ENCODE measurements at places on chromosomes 2 and 18.

- no peak for DNase-seq
Measured at GRCh38 chr18:24378598-24378997, 19.0 kb downstream of the OSBPL1A start.

DNA sequence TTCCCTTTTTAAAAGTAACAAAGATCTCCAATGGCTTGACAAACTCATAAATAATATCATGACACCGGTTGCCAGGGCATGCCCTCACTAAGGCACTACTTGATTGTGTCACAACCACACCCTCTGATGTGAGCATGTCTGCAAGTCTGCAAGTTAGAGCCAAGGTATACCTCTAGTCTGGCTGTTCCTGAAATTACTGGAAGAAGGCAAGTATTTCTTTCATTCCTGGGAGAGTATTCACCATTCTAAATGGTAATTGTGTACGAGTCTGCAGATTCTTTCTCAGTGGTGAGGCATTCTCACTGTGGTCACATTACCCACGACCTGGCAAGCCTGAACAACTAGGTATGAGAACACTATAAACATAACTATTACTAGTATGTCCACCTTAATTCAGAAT is 25.7 kb upstream of the RNU4ATAC start:
- no peak for DNase-seq

GRCh38 chr18:54679318-54680149 is 88.5 kb downstream of the DYNAP start:
- no peak for DNase-seq

GRCh38 chr18:79259218-79259617 is 136.5 kb upstream of the NFATC1 start:
- DNase-seq = no peak

DNA sequence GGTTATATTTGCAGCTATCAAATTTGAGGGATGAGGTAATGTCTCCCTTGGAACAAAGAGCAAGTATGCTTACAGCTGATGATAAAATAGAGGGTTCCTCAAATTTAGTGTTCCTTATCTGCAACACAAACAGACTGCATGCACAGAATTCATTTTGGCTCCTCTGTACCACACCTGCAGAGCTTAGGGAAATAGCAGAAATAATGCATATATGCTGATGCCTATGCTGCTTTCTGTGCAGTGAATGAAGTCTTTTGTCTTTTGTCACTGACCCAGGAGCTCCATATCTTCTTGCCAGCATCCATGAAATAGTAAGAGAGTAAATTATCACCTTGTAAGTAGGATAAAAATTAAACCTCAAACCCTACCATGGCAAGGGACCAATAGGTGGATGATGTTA is 69.8 kb downstream of the NCKAP1 start:
- no peak for DNase-seq

DNA sequence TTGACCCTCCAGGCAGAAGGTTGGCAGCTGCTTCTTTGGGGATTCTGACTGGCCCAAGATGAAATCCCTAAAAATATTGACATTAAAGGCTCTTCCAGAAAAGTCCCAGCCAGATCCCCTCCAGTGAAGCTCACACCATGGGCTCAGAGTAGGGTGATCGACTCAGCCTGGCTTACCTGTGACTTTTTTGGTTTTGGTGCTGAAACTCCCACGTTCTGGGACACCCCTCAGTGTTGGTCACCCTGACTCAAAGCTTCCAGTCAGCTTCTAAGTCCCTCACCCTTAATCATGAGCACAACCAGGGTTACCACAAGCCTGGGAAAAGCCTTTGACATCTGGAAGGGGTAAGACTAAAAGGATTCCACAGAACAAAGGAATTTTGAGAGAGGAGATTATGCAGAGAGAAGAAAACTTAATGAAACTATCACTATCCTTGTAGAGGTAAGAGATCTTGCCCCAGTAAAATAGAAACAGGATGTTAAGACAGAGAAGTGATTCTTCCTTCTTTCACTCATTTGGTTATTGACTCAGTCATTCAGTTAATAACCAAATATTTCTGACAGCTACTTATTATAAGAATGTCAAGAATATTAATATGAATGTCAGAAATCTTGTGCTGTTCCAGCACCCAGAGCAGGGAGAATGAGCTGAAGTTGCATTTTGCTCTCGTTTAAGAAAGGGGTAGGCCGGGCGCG is 66.8 kb upstream of the SEC11C start:
- DNase-seq = no peak

DNA sequence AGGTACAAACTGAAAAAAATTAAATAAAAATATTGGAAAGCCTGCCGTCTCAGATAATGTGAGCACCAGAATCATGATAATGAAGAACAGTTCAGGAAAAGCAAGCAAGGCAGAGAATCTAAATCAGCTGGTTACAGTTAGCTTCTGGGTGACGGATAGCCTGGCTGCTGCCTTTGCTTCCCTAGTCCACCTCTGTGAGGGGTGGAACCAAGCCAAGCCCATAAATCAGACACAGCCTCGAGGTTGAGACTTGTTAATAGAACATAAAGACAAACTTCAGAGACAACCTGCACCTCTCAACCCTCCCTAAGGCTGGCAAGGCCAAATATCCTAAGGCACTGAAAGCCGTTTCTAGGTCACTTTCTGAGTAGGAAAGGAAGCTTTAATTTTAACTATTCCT is 334.7 kb upstream of the SLC39A10 start:
- no peak for DNase-seq

DNA sequence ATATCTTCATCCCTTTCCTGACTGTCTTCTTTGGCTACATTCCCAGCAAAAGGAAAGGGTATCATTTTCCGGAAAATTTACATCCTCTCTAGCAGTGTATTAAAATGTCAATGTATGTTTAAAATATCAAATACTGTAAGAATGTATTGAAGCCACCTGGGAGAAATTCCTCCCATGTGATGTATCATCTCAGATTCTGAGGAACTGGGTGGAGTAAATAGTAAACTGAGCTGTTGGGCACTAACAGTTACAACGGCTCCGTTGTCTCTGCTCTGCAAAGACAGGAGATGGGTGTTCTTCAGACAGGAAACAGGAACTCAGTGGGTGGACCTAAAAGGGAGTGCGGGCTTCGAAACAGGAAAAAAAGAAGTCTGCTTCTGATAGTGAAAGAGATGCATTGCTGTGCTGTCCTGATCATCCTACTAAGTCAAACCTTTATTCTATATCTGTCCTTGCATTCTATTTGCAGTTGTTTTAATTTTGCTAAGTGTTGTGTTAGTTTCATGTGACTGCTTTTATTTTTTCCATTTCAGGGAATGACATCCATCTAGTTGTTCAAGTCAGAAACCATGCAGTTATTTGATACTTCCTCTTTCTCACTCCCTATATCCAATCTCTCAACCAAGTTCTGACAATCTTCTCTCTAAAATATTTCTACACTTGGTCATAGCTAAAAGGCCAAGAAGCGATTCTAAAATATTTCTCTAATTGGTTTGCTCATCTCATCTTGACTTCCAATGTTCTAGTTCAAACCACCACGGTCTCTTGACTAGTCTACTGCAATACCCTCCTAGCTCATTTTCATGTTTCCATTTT is 19.4 kb downstream of the DOK1 start:
- no peak for DNase-seq

DNA sequence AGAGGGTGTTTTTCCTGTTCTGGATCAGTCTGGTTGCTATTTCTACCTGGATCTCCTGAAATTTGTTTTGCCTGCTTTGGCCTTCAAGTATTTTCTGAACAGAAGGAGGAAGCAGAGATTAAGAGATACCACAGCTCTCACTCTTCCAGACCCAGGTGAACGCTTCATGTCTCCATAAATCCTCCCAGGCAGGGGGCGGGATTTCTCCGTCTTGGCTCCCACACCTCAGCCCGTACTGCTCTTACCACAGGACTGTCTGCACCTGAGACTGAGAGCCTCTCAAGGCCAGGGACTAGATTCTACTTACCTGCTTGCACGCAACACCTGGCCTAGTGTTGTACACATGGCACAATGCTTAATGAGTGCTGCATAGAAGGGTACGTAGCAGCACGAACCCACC is 59.9 kb upstream of the LRPPRC start:
- no peak for DNase-seq

DNA sequence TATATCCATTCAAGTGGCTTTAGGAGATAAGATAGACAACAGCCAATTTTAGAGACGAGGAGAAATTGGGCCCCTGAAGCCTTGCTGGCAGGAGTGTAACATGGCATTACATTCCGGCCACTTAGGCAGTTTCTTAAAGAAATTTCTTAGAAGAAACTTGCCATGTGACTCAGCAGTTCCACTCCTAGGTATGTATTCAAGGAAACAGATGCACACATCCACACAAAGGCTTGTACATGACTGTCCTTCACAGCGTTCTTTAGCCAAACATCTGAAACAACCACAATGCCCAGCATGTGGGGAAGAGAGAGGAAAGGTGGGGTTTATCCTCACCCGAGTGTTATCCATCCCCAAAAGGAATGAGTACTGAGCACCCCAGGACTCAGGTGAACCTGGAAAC is 107.1 kb downstream of the NFATC1 start:
- no peak for DNase-seq

- DNase-seq = no peak
Measured at GRCh38 chr2:112835061-112835501, 1.5 kb downstream of the IL1B start.

DNA sequence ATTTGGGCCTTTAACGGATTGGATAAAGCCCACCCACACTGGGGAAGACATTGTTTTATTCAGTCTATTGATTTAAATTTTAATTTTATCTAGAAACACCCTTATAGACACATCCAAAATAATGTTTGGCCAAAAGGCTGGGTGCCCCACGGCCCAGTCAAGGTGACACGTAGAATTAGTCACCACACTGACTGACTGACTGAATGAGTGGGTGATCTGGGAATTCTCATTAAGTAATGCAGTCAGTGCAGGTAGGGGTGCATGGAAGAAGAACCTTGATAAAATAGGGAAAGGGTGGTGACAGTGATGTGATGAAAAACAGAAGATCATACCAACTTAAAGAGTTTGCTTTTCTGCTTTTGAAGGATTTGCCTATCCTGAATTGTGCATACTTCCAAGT is 554.8 kb downstream of the DCC start:
- DNase-seq = no peak

DNA sequence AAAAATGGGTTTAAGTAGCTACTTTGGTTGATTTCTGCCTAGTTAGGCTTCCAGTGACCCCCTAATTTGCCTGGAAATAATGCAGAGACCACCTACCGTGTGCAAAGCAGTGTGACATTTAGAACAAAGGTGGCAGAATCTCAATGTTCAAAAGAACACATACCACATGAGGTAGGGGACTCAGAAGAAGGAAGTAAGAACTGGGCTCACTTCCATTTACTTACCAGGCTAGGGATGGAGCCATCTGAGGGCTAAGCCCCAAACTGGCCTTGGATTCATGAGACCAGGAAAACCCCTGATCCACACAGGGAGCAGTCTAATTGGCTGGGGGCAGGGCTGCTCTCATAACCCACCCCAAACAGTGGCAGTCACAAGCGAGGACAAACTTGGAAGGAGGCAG is 190.7 kb downstream of the NCKAP5 start:
- DNase-seq = no peak

DNA sequence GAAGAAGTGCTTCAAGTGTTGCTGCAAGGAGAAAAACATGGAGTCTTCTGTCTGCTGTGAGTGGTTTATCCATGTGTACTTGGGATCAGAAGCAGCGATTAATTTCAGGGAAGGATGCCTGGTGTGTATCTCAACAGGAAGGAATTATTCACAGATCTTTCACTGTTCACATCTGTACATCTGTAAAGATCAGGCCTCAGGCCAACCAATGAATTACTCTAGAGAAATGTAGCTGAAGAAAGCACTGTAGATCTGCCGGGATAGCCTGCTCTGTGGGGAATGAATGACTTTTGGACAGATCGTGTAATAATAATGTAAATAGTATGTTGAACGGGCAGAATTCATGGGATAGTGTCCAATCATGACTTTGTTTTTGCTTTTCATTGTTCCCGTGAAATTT is 54.0 kb upstream of the SPP2 start:
- no peak for DNase-seq

DNA sequence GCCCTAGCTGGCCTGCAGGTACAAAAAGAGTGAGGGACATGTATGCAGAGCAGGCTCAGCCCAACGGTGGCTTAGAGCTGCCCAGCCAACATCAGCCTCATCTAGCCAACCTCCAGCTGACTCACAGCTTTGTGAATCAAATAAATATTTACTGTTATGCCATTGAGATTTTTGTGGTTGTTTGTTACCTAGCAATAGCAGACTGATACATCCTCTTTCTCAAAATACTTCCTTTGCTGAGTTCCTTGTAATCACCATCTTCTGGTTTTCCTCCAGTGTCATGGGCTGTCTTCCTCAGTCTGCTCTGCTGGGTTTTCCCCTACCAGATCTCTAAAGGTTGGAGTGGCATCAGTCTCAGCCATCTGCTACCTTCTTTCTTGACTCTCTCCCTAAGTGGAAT is 126.6 kb upstream of the SLC1A4 start:
- no peak for DNase-seq

DNA sequence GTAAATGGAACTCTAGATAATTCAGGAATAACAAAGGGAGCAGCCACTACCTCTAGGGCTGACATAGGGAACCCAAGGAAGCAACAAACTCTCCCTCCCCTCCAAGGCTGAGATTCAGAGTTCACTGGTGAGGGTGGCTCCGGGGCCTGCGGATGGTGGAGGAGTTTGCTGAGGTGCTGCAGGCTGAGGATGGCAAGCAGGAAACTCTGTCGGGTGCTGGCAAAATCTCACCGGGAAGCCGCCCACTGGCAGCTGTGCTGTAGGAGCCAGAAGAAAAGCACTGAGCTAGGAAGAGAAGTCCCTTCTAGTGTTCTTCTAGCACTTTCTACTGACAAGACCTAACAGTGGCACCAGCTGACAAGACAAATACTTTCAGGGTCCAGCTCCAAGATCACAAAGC is 12.5 kb upstream of the HAAO start:
- DNase-seq = no peak

GRCh38 chr18:48621240-48621639 is 82.4 kb downstream of the CTIF start:
- no peak for DNase-seq

- DNase-seq = no peak
Measured at GRCh38 chr18:8803063-8803795, 97.9 kb downstream of the MTCL1 start.

GRCh38 chr18:46071653-46072375 is at the start of gene PSTPIP2:
Gene PSTPIP2, minus strand, starts transcription at chr18:46072260. Its CDS starts 72 bp downstream, at chr18:46072188.
- DNase-seq = peak; percentile 68

DNA sequence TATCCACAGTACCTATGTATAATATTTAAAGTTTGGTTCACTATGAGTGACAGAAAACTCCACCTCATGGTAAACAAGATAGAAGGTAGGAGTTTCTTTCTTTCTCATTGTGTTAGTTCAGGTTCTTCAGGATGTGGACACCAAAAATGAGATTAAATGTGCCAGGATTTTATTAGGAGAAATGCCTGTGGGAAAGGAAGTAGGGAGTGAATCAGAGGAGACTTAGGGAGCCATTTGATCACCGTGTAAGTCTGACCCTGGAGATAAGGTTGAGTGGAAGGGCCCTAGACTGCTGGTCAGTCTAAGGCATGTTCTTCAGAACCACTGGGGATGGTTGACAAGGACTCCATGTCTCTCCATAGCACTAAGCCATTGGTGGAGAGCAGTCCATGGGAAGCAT is 8.1 kb downstream of the AOX1 start:
- DNase-seq = no peak
